ENCODE measurements at places on chromosomes 7 and 10.

DNA sequence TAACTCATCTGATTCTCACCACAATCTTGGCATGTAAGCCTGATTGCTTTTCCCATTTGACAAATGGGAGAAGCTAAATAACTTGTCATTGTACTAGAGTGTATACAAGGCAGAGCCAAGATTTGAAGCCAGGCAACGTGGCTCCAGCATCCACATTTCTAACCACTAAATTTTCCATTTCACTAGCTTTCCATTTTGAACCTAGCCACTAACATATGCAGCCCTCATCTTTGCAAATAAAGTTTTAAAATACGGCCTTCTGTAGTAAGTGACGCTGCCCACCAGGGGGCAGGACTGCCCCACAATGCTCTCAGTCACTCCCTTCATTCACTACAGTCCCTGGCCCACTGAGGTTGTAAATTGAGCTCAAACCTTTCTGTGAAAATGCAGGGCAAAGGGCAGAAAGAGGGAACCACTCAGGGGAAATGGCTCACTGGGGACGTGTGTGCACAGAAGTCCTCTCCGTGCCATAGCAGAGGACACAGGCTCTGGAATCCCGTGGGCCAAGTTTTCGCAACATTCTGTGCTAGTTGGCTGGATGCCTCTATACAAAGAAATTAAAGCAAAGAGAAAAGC lies 315.7 kb downstream of the TNS3 start:
- peak; percentile 46 for DNase-seq

- no peak for DNase-seq
These were observed 81.0 kb downstream of the HGF start for GRCh38 chr7:81688622-81689411.

DNA sequence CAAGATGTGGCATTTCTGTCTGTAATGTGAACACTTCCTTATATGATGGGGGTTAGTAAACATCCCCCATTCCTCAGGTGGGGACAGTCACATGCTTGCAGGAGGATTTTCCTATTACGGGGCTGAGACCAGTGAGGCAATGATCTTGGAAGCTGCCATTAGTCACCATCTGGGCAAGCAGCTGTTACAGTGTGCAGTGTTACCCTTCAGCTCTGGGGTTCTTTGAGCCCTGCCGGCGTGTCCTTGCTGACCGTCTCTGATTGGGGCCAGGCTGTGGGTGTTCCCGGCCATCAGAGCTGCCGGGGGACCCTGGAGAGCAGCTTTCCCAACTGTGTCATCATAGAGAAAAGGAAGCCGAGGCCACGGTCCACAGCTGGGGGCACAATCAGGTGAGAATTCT lies 126.8 kb upstream of the FAM20C start:
- no peak for DNase-seq

DNA sequence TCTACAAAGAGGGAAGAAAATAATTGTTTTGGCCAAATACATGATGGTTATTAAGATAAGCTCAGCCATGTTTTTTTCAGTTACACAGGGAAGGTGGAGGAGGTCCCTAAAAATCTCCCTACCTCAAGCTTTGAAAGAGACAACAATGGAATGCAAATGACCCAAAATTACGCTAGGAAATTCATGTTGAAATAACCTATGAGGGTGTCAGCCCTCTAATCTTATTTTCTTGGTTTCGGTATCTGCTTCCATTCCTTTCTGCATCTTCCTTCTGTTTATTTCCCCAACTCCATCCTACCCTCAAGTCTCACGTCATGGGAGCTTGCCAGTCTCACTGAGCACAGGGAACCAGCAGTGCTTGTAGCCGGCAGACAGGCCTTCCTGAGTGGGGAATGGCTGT lies 40.6 kb upstream of the SMNDC1 start:
- no peak for DNase-seq

DNA sequence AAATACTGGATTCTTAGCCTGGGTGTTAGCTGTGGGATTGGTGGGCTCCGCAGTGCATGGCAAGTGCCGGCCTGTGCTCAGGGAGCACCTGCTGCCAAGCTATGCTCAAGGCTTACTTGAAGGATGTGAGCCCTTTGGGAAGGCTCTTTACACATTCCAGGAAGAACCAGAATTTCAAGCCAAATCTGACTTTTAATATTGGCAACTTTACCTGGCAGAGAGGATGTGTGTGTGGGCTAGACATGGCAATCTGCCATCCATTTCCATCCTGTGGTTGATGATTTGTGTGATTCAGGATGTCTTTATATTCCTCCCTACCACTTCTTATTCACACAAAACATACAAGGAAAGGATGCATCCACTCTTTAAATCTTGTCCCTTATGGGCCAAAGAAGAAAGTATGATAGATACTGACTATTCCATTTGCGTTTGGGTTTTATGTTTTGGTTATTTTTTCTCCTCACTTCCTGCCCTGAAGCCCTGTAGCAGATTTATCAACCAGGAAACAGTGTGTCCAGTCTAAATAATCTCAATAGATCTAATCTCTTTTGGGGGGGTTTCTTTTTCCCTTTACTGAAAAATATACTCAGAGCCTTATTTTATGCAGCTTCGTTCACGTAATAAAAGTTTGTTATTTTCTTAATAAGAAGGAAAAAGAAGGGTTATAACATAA lies 247.1 kb downstream of the COBL start:
- DNase-seq: peak; percentile 70

DNA sequence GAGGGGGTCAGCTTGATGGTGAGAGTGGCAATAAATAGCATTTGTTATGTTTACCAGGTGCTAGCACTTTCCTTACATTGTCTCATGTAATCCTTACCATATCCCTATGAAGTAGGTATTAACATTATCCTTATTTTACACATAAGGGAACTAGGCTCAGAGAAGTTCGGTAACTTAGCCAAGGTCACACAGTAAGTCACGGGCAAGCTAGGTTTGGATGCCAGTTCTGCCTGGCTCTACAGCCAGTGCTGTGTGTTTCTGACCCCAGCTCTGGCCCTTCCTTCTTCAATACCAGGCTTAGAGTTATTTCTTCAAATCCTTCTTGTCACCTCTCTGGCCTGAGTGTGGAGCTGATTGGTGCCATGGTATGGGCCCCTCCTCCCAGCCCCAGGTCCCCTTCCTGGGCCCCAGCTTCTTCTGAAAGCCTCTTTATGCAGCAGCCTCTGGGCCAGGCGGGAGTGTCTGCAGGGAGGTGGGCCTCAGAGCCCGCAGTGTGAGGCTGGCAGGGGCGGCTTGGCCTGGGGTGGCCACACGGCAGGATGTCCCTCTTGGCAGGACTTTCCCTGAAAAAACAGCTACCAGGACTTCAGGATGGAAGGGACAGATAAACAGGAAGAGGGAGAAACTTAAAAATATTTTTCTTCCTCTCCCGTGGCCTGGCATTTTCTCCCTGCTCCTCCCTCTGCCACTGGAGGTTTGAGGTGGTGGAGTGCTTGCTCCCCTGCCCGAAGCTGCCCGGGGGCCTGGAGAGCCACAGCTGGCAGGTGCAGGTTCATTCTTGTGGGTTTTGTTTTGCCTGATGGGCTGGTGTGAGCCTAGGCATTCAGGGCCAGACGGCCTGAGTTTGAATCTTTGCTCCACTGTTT lies 20.6 kb downstream of the PALD1 start:
- no peak for DNase-seq

GRCh38 chr7:98474558-98474957 lies 73.7 kb upstream of the BAIAP2L1 start:
- DNase-seq: no peak

- no peak for DNase-seq
These were observed 130.2 kb downstream of the VIPR2 start for GRCh38 chr7:159014297-159015062.

GRCh38 chr10:63206576-63206975 lies 73.4 kb downstream of the NRBF2 start:
- no peak for DNase-seq

DNA sequence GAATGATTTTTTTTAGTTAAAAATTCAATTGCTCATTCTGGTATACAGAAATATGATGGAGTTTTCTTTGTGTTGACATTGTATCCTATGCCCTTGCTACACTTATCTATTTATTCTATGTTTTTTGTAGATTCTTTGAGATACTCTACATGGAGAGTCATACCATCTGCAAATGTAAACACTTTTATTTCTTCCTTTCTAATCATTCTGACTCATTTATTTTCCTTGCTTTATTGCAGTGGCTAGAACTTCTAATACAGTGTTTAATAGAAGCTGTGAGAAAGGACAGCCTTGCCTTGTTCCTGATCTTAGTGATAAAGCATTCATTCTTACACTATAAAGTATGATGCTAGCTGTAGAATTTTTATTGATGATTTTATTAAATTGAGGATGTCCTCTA lies 9.9 kb upstream of the IGFBP3 start:
- DNase-seq: no peak

DNA sequence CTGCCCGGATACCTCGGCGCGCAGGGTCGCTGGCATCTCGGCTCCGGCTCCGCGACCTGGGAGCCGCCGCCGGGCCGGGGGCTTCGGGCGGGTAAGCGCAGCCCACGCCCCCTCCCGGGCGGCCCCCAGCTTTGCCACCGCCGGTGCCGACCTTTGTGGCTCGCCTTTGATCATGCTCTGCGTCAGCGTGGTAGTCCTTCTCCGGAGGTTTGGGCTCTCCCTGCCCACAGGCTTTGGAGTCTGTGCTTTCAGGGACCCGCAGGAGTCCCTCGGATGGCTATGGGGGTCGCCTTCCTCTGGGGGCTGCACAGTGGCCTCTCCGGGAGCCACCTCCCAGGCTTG lies 7.3 kb downstream of the ATP6V1F start:
- DNase-seq: no peak

DNA sequence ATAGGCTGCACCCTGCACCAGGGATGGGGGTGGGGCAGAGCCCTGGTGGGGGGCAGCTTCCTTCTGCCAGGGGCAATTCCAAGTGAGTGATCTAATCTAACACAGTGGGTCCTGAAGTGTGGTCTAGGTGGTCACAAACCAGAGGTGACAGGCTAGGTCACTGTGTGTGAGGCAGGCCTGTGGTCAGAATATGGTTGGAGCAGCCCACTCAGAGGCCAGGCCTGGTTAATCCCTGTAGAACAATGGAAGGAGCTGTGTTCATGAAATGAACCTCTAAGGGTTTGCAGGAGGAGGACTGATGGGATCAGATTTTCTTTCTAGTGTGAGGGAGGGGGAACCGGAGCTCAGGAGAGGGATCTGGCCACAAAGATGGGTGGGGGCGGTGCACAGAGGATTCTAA lies 10.0 kb upstream of the TSPAN14 start:
- DNase-seq: no peak

DNA sequence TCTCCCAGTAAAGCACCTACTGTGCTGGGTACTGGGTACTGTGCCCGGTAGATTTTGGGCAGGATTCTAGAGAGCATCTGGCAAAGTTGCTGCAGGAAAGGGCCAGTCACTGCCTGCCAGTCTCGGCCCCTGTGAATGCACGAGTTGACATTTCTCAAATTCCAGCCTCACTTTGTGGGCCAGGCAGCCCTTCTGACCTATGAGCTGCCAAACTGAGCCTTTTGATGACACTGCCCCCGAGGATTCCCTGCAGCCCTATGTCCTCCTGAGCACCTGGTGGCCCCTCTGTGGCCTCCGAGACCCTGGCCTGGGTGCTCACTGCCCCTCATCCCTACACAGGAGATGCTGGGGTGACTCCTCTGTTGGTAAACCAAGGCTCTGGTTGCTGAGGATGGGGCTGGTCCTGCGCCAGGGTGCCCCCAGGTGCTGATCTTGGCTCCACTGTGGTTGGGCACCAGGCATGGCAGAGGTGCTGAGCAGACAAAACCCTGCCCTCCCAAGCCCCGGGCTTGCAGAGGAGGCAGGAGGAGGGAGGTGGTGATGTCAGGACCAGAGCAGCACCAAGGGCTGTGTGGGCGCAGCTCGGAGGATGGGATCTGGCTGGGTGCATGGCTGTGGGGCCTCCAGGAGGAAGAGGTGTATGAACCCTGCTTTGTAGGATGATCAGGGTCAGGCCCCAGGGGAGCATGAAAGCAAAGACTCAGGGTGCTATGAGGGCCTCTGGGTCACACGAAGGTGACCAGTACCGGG lies 16.2 kb downstream of the LHPP start:
- DNase-seq: no peak

DNA sequence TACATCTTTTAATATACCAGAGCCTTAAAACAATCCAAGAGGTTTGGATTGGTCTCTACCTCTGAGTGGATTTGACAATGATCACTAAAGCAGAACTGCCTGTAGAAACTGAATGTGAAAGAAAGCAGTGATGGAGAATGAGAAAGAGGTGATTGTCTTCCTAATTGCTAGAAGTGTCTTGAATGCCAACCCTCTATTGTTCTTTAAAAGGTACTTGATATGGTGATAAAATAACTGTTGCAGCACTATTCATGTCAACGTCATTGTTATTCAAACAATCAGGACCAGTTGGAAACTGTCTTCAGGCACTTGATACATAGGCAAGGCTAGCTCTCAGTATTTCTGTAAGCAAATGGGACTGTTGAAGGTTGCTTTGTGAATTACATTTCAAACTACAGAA lies 47.9 kb upstream of the ITPRID1 start:
- DNase-seq: no peak

DNA sequence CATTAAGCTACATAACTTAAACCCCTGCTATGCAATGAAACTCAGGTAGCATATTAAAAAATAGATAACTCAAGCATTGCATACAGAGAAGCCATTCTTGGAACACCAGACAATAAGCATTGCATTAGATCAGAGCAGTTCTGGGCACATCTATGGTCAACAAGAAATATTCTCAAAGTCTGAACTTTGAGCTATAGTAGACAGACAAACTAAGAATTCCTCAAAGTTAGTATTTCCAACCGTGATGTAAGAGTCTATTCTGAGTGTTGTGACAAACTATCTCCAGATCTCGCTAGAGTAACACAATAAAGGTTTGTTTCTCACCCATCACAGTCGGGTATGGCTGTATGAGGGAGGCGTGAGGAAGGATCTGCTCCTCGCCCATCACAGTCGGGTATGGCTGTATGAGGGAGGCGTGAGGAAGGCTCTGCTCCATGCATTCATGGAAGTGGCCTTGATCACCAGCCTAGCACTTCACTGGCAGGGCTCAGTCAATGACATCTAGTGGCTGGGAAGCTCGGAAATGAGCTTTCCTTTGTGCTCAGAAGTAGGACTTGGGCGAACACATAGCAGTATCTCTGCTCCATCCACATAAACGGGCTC lies 61.6 kb upstream of the ANKRD1 start:
- DNase-seq: no peak

GRCh38 chr7:5043661-5044060 lies 2.0 kb upstream of the RBAK start:
- DNase-seq: no peak

- DNase-seq: no peak
These were observed 28.4 kb upstream of the AGK start for GRCh38 chr7:141522657-141523342.

DNA sequence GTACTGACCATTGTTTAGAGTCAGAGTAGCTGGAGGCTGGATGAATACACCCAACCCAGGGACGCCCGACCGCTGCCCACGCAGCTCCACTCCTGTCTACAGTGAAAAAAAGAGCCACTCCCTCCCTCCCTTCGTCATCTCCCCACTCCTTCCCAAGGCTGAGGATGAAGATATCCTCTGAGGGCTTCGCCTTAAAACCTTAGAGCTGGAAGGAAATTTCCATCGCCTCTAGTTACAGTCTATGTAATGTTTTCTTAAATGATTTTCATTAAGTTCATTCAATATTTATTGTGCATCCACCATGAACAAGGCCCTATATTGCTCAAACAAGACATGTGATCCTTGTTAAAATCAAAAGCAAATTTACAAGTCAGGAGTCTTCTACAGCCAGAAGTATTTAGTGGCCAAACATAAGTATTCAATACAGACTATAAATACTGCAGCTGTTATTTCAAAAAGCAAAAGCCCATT lies 11.3 kb upstream of the SLIT1 start:
- DNase-seq: no peak

- no peak for DNase-seq
These were observed 35.8 kb upstream of the CDCA7L start for GRCh38 chr7:21981524-21981923.
